HT1080 (cell line): ENCODE measurements at places on chromosomes 7 and 10.

DNA sequence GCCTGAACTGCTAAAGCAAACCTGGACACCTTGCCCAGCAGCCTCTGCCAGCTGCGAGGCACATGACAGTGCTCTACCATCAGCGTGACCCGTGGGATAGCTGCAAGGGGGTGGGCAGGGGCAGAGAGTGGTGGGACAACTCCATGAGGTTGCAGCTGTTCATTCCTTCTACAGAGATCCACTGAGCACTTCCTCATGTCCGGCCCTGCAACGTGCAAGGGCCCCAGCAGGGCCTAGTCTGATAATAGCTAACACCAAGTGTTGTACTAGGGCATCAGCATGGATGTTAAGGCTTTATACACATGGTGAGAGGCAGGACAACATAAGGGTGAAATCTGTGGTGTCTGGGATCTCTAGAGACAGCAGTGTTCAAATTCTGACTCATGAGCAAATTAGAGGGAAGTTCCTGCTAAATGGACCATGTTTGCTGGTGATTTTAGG lies 14.3 kb downstream of the NOD1 start:
- DNase-seq = no peak

DNA sequence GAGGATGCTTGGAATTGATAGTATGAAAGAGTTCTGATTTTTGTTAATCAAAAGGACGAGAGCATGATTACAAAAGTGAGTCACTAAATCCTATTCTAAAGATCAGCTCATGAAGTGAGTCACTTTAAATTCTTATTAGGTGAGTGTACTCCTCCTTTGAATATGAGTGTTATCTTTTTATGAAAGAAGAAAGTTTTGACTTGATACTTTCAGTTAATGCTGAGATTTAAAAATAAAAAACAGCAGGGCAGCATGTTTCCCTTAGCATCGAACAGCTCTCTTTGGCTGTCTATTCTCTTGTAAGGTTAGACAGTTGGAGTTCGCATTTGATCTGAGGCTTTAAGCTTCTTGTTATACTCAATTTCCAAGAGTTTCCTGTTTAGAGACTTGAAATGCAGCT lies 222.0 kb downstream of the TWIST1 start:
- DNase-seq = peak; percentile 88

GRCh38 chr10:97426776-97427570 lies 982 bp downstream of the PGAM1 start:
- no peak for DNase-seq

DNA sequence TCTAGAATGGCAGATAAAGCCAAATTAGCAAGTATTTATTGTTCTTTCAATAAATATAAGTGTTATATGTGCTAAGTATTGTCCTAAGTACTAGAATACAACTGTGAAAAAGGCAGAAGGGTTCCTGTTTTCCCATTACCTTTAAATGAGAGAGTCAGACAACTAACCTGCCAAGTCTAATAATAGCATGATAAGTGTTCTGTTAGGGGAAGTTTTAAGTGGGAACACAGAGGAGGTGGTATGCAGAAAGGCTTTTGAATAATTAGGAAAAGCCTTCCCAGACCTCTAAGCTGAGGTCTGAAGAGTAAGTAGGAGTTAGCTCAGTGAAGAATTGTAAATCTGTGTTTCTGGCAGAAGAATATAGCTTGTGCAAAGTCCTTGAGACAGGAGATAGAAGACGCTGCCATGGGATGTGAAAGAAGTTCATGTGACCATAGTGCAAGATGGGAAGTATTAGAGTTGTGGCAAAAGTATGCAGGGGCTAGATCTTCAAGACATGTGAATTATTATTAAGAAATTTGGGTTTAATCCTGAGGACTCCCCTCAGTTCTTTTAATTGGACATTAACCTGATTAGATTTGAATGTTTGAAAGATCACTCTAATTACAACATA lies 12.5 kb downstream of the SHOC2 start:
- no peak for DNase-seq
